ENCODE measurements at places on chromosomes 5 and 9.

DNA sequence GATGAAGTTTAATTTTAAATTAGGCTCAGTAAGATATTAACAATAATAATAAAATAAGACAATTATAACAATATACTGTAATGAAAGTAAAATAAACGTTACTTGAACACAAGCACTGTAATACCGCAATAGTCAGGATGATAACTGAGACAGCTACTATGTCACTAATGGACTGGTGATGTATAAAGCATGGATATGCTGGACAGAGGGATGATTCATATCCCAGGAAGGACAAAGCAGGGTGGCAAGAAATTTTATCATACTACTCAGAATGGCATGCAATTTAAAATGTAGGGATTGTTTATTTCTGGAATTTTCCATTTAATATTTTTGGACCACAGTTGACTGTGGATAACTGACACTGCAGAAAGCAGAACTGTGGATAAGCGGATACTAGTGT is 196.9 kb downstream of the VPS13A start:
- DNase-seq, result no peak

DNA sequence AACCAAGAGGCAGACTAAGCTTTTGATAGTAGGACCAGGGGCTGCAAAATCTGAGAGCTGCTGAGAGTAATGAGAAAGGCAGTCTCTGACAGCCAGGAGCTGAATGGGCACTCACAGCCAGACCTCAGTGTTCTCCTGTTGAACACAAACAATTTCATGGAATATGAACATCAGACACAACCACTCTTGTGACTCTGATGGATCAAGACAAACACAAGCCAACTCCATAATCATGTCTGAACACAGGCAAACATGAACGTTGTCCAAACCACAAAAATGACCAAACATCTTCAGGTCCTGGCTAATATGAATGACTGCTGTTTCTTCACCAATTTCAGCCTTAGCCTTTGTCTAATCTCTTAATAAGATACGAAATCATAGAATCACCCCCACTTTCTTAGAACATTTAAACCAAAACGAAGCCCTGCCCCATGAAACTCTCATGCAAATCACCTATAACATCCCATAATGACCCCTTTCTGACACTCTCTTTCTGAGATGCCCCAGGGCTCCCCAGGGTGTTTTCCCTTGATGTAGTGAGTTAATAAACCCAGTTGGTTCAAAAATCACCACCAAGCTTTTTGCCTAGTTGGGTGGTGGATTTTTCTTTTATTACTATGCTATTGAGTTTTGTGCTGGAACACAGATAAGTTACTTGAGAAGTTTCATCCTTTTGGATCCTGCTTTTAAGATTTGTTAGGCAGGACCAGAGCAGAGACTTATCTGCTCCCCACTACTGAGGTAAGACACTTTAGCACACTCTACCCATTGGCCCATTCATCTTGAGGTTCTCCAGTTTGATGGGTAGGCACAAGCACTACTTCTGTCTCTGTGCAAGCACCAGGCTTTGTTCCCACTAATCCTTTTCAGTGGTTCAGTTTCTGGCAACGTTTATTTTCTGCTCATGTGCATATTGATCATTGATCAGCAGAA is 5.9 kb upstream of the ERAP2 start:
- DNase-seq, result no peak

GRCh38 chr9:30140407-30140806 is 2244.0 kb upstream of the ACO1 start:
- no peak for DNase-seq

DNA sequence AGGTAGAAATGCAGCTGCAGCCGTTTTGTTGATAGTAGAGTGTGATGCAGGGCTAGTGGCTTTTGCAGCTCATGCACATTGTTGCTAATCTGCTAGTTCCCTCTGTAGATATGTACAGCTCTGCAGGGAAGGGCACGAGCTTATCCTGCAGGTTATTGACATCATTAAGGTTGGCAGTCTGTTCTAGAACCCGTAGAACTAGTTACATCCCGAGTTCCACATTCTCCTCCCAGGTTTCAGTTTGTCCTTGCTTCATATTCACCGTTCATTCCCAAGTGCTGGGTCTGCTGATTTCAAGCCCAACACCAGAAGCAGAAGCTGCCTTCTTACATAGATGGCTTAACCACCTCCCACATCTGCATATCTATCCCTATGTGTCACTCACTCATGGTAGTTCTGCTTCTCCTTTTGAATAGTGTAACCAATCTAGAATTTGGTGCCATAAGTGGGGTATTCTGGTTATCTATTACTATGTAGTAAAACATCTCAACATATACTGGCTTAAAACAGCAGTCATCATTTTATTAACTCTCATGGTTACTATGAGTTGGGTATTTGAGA is 38.1 kb downstream of the CRHBP start:
- DNase-seq, result no peak

DNA sequence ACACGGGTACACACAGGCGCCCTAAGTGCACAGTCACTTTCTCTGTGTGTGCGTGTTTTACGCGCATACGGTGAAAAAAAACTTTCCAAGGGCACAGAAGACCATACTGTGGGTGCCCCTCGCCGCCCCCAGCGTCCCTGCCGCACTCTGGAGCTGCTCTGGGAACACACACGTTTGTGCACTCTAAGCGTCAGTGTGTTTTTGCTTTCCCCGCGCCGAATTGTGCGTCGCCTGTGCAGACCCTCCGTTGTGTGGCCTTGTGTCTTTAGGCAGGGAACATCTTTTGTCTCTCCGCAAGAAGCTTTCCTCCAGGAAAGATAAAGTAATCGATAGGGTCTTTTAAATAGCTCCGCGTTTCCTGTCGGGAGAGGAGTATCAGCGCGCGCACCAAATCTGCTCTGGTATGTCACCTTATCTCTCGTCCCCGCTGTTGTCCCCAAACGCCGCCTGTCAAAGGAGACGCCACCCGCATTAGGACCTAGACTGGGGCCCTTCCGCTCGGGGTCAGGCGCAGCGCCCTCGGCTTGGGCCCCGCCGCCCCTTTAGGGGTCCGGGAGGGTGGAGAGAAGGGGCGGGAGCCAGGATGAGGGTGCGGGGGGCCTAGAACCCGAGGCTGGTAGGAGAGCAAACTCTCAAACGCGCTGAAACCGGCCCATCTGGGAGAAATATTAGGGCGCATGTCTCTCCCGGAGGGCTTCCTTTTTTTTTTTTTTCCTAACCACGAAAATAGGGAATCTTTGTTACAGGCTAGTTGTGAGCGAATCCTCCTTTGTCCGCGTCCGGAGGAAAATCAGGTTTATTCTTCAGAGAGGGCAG is 10.5 kb upstream of the NKX2-5 start:
- DNase-seq, result no peak

DNA sequence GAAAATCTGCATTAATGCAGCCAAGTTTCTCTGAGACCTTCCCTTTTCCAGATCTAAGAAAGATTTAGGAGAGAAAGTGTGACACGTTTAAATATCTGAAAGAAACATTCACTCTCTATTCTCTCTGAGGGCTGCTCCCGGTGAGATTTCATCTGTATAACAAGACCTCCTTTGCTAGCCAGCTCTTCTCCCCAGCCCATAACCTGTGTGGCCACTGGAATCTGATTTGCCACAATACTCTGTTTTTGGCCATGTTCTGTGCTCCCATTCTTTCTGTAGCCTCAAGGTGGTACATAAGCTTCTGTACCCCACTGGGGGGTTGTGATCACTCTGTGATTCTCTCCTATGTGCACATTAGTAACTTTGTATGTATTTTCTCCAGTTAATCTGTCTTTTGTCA is 291.0 kb upstream of the SEMA6A start:
- no peak for DNase-seq

GRCh38 chr5:176542596-176543427 is 5.6 kb upstream of the RNF44 start:
- no peak for DNase-seq

- no peak for DNase-seq
These were observed 7.0 kb downstream of the IPO11 start for GRCh38 chr5:62419609-62420008.

- no peak for DNase-seq
These were observed 7.6 kb downstream of the SHROOM1 start for GRCh38 chr5:132822650-132823480.

GRCh38 chr5:65480306-65480865 is 1.3 kb downstream of the ADAMTS6 start:
- no peak for DNase-seq

DNA sequence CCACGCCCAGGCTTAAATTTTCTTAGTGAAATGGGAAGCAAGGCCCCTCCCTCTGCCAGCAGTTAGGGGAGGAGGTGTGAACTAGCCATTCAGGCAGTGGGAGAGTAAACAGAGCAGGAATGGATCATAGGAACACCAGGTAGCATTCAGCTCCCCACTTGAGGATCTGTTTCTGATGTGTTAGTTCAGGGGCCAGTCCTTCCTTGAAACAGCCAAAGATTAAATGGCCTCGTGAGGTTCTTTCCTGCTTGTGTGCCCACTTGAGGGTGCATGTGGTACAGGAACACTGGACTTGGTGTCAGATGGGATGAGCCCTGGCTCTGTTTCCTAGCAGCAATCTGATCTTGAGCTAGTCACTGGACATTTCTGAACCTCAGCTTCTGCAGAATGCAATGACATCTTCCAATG is 21.2 kb downstream of the FAXDC2 start:
- no peak for DNase-seq

GRCh38 chr5:17186256-17186655 is 31.2 kb upstream of the BASP1 start:
- no peak for DNase-seq

GRCh38 chr5:107776922-107777740 is 106.4 kb upstream of the EFNA5 start:
- no peak for DNase-seq

DNA sequence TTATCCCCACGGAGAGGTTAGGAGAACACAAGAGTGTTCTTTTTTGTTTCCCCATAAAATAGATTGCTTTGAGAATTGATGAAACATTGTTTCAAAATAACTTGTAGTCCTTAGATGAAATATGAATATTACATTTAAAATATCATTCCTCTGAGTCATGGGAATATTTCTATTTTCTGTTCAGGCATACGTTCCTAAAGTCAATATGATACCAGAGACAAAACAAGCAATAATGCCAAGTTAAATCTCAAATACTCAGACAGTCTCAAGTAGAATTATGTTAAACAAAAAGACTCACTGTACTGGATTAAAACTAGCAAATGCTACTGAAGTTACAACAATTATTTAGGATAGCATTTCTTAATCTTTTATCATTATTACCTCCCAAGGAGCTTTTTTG is 111.7 kb upstream of the C6 start:
- DNase-seq, result no peak

All from stimulated activated CD8-positive, alpha-beta memory T cell treated with anti-CD3 and anti-CD28 coated beads, Interleukin-4, amount 100 ng/mL, for 4 hours (primary cell).